ENCODE measurements at places on chromosomes 7 and 10.

- DNase-seq, result no peak
Measured at GRCh38 chr7:86833360-86833759, 189.7 kb downstream of the GRM3 start.

DNA sequence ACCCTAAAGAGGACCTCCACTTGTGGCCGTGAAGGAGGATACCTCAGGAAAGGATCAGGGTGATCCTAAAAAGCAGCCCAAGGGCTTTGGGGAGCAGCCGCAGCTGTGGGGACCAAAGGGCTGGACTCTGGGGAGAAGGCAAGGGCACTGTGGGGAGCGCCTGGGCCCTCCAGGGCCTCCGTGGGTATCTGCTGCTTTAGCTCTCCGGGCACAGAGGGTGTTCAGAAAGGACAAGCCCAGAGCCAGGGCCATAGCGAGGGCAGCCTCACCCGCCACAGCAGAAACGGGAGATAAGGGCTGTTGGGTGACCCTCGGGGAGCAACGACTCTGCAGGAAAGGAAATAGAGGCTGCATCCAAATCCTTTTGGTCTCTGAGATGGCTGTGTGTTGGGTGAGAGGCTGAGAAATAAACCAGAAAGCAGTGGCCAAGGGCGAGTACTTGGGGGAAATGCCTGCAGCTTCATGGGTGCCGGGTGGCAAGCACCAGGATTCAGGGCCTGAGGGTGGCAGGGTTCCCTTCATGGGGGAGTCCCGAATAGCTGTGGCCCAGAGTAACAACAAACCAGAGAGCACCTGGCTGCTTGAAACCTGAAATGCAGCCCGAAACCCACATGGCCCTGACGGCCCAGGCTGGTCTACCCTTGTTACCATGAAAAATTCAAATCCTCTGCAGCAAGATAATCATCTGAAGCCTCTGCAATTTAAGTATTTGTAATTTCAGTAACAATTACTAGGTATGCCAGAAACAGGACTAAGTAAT lies 95.2 kb downstream of the VIPR2 start:
- DNase-seq, result no peak

GRCh38 chr10:27794157-27794556 lies 48.5 kb upstream of the MKX start:
- no peak for DNase-seq

DNA sequence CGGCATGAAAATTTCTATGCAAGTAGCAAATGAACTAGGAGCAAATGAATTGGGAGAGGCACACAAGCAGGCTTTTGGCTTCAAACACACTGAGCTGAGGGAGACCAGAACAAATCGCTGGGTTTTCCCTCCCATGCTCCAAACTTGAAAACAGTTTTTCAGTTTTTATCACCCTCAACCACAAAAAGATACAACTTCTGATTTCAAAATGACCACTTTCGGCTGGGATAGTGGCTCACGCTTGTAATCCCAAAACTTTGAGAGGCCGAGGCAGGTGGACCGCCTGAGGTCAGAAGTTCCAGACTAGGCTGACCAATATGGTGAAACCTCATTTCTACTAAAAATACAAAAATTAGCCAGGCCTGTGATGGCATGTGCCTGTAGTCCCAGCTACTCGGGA lies 9.0 kb upstream of the CHUK start:
- no peak for DNase-seq

- no peak for DNase-seq
Measured at GRCh38 chr10:67086327-67087134, 160.7 kb downstream of the LRRTM3 start.

DNA sequence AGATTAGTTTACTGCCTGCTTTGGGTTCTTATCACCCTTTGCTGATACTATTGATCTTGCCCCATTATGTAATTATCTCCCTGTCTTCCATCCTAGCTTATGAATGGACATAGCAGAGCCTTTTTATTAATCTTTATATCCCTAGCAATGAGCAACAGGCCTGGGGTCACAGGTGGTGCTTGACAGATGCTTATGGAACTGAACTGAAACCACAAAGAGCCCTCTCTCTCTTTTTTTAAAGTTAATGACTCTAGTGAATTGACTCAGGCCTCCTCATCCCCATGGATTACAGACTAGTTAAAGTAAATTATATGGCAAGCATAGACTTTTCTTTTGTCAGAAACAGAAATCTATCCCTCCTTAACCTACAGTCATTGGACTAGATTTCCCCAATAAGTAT lies 265.2 kb downstream of the PHTF2 start:
- DNase-seq, result no peak

GRCh38 chr7:44391171-44391570 lies 65.8 kb upstream of the CAMK2B start:
- DNase-seq, result no peak

GRCh38 chr7:49800031-49800430 lies 26.6 kb downstream of the VWC2 start:
- DNase-seq, result no peak

DNA sequence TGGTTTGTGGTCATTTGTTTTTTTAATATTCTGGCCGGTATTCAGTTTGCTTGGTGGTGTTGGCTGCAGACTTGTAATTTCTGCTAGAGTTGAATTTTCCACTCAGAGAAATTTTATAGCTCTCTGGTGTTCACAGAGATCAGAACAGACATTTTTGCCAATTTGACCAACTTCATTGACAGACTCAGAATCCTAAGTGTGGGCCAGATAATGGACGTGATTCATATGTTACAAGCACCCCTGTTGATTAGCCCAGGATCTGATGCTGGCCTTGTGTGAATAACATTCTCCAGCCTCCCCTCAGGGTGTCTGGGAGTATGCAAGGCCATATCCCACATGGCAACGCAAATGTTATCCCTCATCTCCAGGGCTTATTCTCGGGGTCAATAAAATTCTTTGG lies 283.8 kb downstream of the C7orf25 start:
- no peak for DNase-seq

DNA sequence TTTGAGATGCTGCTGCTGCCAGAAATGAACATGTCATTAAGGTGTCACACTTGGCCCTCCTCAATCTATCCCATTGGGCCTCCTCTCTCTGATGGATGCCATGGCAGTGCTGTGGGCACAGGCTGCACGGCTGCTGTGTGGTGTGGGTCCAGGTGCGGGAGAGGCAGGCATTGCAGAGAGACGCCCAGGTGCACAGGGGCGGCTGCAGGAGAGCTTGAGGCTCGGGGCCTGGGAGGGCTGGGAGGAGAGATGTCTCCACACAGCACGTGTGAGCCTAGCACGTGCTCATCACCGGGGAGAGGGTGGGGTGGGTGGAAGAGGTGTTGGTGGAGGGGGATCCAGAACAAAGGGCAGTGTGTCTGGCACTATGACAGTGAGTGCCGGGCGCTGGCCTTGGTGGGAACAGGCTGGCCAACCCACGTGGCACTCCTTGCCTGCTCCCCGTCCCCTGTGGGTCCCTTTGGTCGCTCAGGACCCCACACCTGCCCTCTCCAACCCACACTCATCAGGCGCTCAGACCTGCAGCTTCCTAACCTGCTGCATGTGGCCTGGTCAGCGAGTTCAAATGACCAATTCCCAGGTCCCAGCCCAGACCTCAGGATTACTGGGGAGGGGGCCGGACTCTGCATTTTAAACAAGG lies 39.9 kb upstream of the BNIP3 start:
- DNase-seq, result no peak

DNA sequence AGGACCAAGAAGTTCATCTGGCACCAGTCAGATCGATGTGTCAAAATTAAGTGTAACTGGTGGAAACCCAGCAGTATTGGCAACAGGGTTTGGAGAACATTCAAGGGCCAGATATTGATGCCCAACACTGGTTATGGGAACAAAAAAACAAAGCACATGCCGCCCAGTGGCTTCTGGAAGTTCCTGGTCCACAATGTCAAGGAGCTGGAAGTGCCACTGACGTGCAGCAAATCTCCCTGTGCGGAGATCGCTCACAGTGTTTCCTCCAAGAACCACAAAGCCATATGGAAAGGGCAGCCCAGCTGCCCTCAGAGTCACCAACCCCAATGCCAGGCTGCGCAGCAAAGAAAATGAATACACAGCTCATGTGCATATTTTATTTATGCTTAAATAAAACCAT lies 10.1 kb upstream of the C7orf33 start:
- DNase-seq, result no peak

- no peak for DNase-seq
Measured at GRCh38 chr7:137625197-137625596, 221.6 kb downstream of the DGKI start.

DNA sequence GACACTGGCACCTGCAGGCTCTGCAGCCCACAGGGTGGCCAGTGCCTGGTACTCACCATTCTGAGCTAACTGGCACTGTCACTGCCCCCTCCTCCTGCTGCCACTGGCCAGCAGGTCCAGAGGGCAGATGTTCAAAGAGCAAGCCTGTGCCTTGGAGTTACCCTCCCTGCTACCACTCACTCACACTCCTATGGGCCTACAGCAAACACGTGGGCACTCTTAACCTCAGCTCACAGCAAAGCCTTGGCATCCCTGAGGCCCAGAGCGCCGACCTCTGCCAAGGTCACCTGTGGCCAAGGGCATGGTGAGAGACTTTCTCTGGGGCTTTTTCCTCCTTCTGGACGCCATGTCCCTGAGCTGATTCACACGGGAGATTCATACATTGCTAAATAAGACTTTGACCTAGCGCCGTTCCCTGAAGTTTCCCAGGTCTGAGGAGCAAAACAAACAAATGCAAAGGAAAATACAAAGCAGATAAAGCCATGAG lies 270.0 kb upstream of the PPP2R2D start:
- DNase-seq, result no peak

- no peak for DNase-seq
Measured at GRCh38 chr7:112086496-112087254, 119.5 kb downstream of the DOCK4 start.

DNA sequence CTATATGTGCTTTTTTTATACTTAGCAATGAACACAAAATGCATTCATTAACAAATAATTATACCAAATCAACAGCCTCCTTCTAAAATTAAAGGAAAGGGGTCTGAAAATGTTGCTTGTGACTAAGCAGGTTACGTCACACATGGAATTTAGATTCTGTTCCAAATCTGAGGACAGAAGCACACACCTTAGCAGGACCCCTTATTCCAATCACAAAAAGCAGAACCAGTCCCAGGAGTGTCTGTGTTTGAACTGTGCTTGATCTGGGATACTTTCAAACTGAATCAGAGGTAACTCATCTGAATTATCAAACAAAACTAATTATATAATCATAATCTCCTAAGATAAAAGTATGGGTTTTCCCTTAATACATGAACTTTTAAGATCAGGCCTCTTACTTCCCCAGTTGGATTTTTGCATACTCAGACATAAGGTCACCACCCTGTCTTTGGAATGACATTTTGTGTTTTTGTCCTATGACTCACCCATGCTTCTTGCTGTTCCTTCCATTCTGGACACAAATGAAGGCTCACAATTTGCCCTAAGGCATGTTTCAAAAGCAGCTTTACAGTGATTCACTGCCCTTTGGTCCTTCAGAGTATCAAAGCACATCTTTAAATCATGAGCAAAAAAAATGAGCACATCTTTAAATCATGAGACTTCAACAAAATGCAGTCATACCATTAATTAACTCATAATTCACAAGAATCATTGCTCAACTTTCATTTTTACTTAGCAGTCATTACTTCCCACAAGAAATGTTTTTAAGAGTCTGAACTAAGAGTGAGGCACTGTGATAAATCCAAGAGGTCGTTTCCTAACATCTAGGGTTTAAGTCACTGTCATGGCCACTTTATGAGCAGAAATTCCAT lies 35.5 kb downstream of the SEMA3C start:
- no peak for DNase-seq

- DNase-seq, result no peak
Measured at GRCh38 chr7:78159545-78159944, 361.0 kb downstream of the PHTF2 start.

- no peak for DNase-seq
Measured at GRCh38 chr10:59967079-59967478, 60.7 kb upstream of the CCDC6 start.

DNA sequence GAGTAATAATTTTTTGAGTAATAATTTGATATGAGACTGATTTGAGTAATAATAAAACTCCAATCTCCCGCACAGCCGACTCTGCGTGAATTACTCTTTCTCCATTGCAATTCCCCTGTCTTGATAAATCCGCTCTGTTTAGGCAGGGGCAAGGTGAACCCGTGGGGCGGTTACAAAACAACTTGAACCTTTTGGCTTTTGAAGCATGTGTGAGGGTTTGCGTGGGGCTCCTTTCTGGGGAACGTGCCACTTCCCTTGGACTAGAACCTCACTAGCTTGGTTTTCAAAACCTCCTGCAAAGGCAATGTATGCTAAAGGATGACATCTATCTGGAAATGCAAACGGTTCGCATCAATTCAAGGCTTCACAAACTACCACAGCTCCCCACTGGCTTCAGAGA lies 1.5 kb downstream of the CRPPA start:
- DNase-seq, result no peak

DNA sequence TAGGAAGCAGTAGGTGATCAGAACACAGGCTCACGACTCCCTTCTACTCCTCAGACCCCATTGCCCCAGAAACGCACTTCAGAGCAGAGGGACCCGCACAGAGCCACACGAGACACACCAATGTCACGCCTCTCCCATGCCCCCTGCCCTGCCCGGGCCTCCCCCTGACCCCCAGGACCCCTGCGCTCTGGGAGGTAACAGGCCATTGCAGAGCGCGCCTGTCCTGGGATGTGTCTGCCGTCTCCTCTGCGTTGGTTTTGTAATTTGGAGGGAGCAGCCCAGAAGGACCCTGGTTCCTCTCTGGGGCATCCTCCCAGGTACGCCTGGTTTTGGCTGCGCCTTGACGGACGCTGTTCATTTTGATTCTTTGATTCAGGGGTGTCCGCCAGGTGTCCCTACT lies 85.4 kb downstream of the UNCX start:
- DNase-seq, result no peak

- no peak for DNase-seq
Measured at GRCh38 chr7:51209426-51209825, 107.2 kb downstream of the COBL start.

GRCh38 chr7:41027428-41028115 lies 675.3 kb downstream of the INHBA start:
- DNase-seq, result no peak

DNA sequence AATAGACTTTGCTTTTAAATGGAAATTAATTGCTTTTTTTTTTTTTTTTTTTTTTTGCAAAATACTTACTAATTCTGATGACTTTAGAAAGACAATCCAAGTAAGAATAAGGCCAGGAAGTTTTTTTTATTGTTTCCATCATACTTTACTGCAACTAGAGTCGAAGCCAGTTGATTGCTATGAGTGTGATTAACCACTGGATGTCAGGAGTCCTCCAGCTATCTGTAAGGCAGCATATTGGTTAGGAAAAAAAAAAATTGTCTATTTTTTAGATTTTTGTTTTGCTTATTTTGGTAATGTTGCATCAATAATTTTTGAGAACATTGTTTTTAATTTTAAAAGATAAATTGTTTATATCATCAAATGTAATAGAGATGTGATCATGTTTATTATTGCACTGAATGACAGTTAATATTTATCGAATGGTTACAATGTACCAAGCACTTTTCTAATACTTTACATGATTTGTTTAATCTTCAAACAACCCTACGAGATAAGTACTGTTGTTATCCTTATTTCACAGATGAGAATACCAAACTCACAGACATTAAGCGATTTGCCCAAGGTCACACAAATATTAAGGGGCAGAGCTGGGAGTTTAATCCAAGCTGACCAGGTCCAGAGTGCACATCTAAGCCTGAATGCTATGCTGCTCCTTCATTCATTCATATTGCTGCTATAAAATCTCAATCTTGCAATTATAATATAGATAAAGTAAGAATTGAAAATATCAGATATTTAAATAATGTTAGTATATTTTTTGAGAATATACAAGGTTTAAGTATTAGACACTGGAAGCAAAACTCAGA lies 19.9 kb upstream of the LMOD2 start:
- no peak for DNase-seq

- DNase-seq, result no peak
Measured at GRCh38 chr10:81031774-81032173, 494.1 kb downstream of the SH2D4B start.

All from activated gamma-delta T cell treated with anti-CD3 and anti-CD28 coated beads, Interleukin-2, amount 50 U/mL, for 16 hours (primary cell).